ENCODE measurements at places on chromosomes 1 and 21.

DNA sequence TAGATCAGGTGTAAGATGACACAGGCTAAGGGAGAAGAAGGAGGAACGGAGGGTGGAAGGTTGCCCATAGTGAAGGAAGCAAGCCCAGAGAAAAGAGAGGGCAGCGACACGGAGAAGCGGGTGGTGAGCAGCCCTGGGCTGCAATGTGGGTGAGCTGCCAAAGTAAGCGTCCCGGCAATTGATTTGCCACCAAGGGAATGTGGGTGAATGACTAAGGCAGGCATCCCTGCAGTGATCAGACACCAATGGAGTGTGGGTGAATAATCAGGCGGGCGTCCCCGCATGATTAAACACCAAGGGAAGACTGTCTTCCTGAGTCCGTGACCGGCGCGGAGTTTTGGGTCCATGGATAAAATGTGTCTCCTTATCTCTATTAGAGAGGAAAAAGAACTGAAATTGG, 79.6 kb downstream of the UCHL5 start:
- DNase-seq: no peak

DNA sequence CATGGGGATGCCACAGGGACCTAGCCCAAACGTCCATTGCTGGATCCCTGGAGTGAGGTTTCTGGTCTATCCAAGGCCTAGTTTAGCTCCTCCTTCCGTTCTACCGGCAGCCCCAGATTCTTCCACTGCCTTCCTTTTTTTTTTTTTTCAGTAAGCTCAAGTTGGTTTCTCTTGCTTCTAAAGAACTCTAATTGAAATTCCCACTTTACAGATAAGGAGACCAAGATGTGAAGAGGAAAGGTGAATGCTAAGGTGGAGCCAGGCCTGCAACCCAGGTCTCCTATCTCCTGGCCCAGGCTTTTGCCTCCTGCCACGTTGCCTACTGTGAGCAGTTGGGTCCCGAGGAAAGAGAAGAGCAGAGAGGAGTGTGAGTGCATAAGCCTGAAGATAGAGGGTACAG, 31.5 kb upstream of the CLIC4 start:
- DNase-seq: no peak

DNA sequence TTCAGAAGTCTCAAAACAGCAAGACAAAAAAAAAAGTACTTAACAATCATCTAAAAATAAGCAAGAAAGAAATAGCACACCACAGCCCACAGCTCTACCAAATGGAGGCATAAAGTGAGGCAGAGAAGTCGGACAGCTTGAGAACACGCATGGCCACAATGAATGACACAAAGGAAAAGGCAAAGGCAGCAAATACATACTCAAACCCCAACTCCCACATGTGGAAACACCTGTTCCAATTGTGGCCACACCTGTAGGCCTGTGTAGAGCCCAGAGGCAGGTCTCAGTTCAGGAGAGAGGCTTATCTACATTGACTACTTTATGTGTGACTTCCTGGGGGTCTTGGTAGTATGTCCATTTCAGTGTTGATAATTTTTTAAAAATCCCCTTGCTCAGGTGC, 543.5 kb downstream of the LMO4 start:
- DNase-seq: no peak

DNA sequence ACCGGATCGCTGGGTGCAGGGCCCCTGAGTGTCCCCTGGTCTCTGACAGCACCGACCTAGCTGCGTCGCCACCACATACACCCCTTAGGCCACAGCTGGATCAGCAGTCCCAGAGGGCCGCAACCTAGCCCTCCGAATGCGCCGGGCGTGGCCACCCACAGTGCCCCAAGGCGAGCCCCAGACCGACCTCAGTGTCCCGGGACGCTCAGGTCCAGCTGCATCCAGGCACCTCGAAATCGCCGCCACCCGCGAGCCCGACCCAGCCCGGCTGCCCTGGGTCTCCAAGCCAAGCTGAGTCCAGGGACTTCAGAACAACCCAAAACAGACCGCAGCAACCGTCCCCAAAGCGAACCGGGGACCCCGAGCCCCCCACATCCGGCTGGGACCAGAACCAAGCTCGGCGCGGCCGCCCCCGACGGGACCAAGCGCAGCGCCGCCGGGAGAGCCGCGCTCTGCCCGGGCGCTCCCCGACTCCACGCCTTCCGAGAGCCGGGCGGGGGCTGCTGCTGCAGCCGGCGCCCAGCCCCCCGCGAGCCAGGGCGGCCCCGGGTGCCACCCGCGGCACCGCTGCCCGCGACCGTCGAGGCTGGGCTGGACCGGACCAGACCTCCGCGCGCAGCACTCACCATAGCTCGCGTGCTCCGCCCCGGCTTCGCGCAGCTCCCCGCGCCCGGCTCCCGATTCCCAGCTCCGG, 54.6 kb upstream of the ECE1 start:
- peak; percentile 70 for DNase-seq

GRCh38 chr1:85569122-85569521, 11.4 kb upstream of the CCN1 start:
- no peak for DNase-seq

DNA sequence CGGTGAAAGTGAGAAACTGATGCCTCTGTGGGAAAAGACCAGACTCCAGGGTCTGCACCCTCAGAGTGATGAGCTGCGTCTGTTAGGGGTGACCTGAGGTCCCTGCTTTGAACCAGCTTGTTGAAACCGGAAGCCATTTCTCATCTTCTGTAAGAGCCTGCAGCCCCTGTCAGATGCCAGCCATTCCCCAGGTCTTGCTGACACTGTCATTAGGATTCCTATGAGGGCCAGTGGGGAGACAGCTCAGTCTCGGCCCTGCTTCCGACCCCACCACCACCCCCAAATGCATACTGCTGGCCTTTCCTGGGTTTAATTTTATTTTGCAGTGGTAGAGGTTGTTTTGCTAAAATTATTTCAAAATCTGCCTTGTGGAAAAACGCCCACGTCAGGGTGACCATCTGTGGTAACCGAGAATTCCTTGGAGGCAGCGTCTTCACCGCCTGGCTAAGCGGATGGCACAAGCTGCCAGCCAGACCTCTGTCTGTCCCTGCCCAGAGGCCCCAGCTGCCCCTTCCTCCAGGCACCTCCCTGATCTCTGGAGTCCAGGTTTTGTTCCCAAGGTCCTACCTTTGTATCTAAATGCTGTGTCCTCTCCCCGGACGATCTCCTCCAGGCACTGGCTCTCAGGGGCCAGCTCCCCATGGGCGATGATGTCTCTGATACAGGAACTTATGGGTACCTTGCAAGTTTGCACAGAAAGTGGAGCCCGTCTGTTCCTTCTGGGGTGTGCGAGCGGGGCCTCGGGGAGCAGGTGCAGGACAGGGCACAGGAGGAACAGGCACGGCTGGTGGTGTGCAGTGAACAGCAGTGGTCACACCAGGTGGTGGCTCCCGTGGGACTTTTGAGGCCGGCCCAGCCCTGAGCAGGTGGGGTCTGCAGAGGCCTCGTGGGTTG, 49.9 kb downstream of the PRKCZ start:
- no peak for DNase-seq

- DNase-seq: no peak
Measured at GRCh38 chr21:25822981-25823380, 88.2 kb downstream of the GABPA start.

- DNase-seq: peak; percentile 26
Measured at GRCh38 chr1:16915627-16915973, 6.1 kb upstream of the CROCC start.

GRCh38 chr1:111214884-111215283, 12.6 kb upstream of the CHI3L2 start:
- DNase-seq: no peak

DNA sequence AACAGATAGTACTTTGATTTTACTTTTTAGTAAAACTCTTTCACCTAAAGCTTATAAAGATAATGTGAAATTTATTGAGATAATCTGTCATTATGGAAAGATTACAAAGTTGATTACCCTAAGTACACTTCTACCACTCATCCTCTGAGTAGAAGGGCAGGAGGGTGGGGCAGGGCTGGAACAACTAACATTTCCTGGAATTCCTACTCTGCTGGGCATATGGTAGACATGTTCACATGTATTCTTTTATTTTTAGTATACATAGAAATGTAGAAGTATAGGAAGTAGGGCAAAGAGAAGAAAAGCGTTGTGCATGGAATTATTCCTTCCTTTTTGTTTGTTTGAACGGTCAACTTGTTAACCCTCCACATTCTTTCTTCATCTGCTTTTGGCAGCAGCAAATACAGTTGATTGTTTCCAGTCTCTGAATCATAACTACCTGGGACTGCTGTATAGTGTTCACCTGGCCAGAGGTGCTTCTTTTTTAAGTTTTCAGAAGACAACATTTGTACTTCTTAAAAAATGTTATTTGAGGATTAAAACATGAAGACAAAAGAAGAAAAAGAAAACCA, 85.1 kb downstream of the POU2F1 start:
- DNase-seq: no peak

All from COR-L47 (cell line).